Stimulated activated CD8-positive, alpha-beta memory T cell treated with anti-CD3 and anti-CD28 coated beads, Interleukin-4, amount 100 ng/mL, for 1 hour (primary cell): ENCODE measurements at places on chromosomes 3 and 15.

DNA sequence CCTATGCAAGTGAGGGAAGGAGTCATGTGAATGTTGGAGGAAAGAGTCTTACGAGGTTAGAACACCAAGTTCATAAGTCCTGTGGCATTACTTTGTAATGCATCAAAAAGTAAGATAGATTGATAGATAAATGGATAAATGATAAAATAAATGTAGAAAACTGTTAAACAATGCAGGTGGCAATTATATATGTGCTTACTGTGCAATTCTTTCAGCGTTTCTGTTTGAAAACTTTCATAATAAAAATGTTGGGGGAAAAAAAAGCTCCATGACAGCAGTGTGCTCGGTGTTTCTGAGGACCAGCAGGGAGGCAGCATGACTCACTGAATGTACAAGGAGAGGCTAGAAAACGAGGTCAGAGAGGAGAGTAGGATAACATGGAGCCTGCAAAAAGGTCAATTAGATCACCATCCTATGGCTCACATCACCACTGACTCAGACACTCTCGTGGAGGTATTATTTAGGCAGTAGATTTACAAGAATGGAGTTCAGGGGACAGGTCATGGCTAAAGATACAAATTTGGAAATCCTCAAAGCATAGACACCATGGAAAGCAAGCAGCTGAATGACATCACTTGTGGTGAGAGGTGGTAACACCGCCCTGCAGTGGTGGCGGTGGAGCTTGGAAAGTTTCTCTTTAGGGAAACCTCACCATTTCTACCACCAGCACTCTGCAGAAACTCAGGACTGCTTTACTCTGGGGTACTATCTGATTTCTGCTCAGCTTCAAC is 219.8 kb downstream of the CTNNB1 start:
- no peak for DNase-seq

- DNase-seq = no peak
Observed at GRCh38 chr15:65930134-65930533, 60.8 kb downstream of the RAB11A start.

- DNase-seq = no peak
Observed at GRCh38 chr3:172648747-172649146, 62.1 kb downstream of the NCEH1 start.

GRCh38 chr3:65928110-65928509 is 110.6 kb downstream of the MAGI1 start:
- DNase-seq = no peak

GRCh38 chr15:22887157-22887951 is 48.9 kb downstream of the NIPA2 start:
- DNase-seq = no peak

DNA sequence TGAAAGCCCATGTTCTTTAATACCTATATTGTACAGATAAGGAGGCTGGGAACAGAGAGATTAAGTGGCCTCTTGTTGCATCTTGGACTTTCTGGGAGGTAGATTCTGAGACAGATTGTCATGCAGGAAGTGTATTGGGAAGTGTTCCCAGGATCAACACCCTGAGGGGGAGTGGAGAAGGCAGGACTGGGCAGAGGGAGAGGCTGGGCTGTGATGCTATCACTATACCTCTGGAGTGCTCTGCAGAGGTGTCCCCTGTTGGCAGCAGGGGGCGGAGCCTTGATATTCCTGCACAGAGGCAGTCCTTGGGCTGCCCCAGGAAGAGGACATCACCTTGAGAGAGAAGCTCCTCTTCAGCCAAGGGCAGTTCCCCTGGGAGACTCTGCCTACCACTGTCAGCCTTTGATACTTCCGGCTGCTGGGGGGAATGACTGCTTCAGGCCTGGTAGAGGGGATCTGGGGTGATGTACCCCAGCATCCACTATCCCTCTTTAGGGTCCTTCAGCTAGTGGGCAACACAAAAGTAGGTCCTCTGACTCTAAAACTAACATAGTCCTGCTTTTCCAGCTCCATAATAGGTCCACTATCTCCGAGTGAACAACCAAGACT is 97.4 kb upstream of the RNU6-1 start:
- DNase-seq = no peak

GRCh38 chr3:159843840-159844730 is 144.6 kb upstream of the IL12A start:
- DNase-seq = no peak

DNA sequence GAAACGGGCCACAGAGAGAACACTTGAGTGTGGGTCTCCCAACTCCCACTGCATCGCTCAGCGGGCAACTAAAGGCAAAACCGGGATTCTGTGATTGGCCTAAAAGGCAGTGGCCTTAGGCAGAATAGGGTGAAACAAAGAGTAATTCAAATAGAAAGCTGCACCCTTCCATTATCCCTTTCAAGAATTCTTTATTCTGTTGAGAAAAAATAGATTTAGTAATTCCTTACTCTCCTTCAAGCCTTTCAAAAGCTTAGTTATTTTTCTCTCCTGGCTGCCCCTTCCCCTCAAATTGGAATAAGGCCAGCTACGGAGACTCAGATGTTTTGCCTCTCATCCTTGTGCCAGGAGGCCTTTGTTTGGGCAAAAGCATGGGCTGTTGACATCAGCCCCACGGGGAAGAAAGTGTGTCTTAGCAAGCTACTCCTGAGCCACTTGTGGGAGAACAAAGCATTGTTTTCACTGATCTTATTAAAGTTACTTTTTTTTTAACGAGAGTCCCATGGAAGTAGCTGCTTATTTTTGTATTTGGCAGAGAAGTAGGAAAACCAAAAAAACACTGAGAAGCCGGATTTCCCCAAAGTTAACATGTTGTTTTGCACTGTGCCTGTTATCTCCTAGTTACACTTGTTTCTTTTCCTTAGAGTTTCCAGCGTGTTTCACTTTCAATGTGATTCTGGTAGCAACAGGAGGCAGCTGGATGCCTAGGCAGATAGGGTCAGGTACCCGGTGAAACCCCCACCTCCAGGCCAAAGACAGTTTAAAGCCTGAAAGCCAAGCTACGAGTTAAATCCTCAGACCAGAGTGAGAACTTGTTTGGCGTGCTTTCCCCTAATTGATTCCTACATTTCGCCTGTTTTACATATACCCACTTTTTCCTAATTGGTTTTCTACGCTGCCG is 2.2 kb downstream of the ST6GAL1 start:
- no peak for DNase-seq

- no peak for DNase-seq
Observed at GRCh38 chr15:66115568-66116206, 137.9 kb downstream of the MEGF11 start.

- DNase-seq = no peak
Observed at GRCh38 chr15:62392376-62392775, 227.3 kb upstream of the C2CD4B start.

- DNase-seq = no peak
Observed at GRCh38 chr15:45110256-45110820, 3.6 kb downstream of the DUOX2 start.

- no peak for DNase-seq
Observed at GRCh38 chr15:33968224-33968623, at the start of gene CHRM5. TSS of gene CHRM5 (plus strand) at chr15:33968497. CDS start at chr15:34062718, 94,221 bp downstream.

GRCh38 chr3:159605776-159606175 is 382.9 kb upstream of the IL12A start:
- no peak for DNase-seq

- DNase-seq = no peak
Observed at GRCh38 chr15:66698318-66698961, 3.6 kb upstream of the SMAD6 start.

- no peak for DNase-seq
Observed at GRCh38 chr3:185988816-185989175, 51.0 kb upstream of the TRA2B start.

DNA sequence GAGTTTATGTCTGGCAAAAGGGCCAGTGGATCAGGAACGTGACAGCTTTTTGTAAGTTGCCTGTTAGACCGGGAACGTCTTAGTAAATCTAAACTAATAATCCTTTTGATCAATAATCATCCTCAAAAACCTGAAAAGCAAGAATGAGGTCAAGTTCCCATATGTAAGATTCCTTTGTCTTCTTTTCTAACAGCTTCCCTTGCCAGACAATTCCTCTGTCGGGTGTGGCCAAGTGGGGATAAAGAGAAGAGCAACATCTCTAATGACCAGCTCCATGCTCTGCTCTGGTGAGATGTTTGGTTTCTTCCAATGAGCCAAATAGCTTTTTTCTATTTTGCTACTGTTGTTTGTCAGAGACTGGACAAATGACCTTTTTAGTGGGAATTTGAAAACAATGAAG is 19.8 kb downstream of the FANCD2OS start:
- no peak for DNase-seq

DNA sequence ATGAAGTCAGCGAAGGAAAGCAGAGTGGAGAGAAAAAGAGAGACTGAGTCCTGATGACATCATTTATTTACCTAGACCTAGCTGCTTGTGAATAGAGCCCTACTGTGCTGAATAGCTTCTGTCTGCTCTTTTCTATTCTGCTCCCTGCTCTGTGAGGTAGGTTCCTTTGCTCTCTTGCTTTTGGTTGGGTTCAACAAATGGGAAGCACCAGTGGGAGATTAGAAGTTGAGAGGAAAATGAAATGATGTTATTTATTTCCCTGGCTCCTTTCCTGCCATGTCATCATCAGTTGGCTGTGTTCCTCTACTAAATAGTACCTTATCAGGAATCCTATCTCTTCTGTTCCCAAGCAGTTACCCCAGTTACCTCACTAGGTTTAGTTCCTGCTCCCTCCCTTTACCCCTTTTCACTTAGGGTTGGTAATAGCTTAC is 23.5 kb downstream of the DTWD1 start:
- no peak for DNase-seq

DNA sequence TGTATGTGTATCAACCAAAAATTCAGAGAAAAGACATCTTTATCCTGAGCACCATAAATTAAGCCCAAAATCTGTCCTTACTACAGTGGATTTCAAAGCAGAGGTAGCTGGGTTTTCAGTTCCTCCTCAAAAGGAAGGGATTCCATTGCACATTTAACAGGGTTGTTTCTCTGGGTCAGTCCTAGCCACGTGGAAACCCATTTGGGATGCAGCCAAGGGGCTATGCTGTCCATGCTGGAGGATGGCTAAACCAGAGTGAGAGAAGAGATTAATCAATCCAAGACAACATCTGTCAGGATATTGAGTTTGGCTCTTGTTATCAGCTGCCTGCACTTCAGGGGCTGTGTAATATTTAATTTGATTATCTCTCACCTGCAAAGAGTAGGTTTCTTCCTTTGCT is 28.1 kb downstream of the LSAMP start:
- DNase-seq = no peak

DNA sequence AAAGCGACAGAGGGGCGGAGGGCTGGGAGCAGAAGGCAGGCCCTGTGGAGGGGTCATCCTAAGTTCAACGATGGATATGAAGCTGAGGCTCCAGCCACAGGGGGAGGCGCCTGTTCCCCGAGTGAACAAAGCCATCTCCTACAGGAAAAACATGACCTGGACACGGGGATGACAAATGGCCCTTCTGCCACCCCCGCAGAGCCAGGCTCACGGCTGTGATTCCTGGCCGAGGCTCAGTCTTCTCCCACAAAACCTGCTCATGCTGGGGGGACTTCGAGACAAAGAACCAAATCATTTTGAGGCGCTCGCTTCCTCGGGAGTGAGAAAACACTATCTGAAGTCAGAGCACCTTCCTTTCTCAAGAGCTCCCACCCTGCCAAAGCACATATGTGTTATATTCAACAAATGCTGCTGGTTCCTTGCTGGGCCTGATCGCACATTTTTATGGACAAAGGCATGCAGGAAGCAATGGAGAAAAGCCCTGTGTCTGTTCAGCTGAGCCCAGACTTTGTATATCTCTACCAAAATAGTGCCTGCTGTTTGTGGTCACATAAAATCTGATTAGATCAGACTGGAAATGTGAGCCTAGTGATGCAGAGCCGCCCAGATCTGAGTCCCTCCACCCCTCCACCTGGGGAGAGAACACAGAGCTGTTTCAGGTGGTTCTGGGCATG is 5.6 kb downstream of the RBP1 start:
- no peak for DNase-seq

DNA sequence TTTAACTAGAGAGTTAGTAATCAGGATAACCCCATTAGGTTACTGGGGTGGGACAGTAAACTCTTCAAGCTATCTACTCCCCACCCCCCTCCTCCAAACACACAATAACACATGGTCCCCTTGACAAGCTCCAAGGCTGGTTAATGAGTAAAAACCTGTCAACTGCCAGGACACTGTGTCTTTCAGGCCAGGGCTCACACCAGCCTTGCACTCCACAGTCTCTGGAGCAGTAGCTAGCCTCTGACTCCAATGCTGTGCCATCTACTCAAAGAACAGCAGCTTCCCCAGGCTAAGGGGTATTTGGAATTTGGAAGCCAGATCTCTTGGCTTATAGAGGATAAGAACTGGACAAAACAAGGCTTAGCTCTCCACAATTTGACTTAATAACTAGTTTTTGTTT is 115.8 kb downstream of the LRIG1 start:
- DNase-seq = no peak

DNA sequence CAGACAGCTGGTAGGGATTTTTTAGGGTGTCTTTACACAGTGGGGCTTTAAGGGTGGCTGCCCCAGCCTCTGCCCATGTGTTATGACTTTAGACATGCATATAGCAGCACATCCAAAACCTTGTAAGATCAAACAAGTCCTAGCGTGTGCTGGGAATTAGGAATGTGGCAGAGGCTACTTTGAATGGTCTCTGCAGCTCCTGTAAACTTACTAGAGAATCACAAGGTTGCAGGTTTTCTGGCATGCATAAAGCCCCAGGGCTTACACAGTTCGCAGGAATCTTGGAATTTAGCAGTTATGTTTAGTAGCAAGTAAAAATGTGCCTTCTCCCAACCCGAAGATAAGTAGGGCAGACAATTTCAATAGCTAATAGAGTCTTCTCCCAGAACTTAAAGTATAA is 46.9 kb upstream of the COL6A6 start:
- no peak for DNase-seq

DNA sequence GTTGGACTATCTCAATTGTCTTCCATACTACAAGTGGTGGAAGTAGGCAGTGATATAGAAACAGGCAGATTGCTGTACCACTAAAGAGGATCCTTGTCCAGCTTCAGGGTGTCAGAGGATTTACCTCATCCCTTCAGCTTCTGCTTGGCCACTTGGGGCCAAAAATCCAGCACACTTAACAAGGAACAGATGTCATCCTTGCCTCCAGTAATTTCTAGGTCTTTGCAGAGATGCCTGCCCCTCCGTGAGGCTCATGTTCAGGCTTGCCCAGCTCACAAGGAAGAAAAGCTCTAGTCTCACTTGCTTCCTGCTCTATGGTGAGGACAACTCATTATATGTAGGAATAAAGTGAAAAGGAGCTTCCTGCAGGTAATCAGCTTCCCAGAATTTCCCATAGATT is 510.3 kb downstream of the EPHA3 start:
- no peak for DNase-seq

GRCh38 chr3:125322166-125322565 is 53.0 kb downstream of the ZNF148 start:
- DNase-seq = no peak

GRCh38 chr3:78868570-78868969 is 899.2 kb downstream of the ROBO1 start:
- DNase-seq = no peak

DNA sequence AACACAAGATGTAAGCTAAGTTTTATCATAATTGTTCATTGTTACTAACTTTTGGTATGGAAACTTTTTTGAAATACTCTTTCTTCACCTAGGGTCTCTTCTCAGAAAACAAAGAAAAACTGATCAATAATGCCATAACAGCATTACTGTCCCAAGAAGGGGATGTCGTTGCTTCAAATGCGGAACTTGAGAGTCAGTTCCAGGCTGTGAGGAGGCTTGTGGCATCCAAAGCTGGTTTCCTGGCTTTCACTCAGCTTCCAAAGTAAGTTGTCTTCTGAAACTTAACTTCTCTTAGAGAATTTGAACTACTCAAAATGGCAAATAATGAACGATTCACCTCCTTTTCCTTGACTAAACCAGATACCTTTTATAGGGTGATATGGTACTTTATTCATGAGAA is 39.3 kb downstream of the DNAJC13 start:
- no peak for DNase-seq

GRCh38 chr15:90002428-90002844 is 1.3 kb downstream of the ZNF710 start:
- DNase-seq = no peak

- DNase-seq = no peak
Observed at GRCh38 chr3:195796795-195797194, 14.9 kb downstream of the MUC4 start.
